ENCODE measurements at places on chromosomes 6 and 20.

DNA sequence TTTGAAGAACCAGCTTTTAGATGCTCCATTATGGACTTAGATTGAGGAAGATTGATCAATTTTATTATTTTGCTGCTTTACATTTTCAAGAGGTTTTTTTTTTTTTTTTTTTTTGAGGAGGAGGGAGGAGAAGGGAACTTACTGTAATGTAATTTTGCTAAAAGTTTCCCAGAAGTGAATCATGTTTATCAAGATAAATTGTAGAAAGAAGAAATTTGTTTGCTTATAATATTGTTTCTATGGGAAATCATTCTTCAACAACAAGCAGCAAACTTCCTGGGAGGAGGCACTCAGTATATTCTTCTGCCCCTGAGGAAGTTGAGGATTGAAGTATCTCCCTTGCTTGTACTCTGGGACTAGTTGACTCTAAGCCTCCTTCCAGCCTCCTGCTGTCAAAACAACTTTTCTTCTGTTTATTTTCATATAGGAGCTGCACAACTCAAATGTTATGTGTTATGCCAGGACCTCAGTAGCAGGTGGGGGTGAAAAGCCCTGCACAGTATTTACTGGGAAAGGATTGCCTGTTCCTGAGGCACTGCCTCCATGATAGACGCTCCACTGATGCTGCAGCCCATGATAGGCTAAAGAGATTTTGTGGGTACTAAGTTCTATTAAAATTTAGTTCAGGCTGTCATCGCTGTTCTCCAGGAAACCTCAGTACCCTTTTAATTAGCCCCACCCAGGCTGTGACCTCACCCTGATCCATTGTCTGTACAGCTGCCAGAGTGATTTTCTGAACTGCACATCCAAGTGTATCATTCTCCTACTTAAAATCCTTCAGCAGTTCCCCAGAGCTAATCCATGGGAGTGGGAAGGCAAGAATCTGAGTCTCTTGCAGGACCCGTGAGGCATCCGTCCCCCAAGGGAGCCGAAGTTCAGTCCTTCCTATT, 51.9 kb downstream of the CARMIL1 start:
- no peak for DNase-seq

DNA sequence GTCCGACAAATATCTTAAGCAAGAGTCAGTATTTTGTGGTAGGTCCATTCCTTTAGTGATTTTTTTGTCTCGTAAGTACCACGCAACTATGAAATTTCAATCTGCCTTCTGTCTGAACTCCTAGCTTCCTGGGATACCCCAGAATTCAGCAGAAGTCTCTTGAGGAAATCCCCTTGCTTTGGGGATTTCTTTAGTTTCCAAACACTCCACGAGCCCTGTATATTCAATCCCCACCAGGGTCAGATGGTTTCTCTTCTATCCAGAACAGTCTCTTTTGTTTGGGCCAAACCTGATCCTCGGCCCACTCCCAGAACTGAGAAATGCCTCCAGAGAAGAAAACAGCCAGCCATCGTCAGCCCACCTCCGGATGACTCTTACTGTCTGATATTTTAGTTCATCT, 113.0 kb downstream of the CHD6 start:
- DNase-seq: no peak

GRCh38 chr6:14454473-14454775, 336.9 kb downstream of the CD83 start:
- DNase-seq: no peak

DNA sequence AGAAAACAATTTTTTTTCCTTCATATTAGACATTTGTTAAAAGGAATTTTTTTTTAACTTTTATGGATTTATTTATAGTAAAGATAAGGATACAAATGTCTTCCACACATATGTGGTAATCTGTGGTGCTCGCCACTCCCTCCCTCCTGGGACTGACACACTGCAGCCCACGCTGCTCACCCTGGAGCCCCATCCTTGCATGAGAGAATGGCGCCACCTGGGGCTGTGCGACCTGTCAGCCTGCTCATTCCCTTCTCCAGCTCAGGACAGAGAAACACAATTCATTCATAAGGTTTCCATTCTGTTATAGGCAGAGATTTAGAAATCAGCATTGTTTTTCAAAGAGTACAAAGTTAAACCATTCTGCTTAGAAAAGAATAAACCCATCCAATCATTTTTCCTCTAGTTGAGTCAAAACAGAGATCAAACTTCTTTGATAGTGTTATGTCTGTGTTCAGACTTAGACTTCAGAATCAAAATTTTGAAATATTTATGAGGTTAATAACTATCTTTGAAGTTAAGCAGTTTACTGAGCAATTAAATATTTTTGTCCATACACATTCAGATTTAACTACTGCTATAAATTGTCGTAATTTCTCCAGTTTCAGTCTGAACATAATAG, 42.8 kb upstream of the DYNLRB1 start:
- DNase-seq: peak; percentile 15

- no peak for DNase-seq
These were observed 22.1 kb upstream of the SLC22A7 start for GRCh38 chr6:43275801-43276576.

DNA sequence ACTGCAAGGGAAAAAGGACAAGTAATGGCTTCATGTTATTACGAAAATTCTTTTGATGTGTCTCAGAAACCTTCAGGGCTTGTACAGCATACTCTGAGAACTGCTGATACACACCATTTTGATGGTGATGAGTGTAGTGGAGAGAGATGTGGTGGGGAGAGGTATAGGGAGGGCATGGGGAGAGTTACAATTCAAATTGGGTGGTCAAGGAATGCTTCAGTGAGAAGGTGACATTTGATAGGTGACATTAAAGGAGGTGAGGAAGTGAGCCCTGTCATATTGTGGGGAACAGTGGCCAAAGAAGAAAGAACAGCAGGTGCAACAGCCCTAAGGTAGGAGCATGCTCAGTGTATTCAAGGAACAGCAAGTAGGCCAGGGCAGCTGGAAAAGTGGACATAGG, 318.9 kb downstream of the CLIC5 start:
- DNase-seq: no peak

- DNase-seq: no peak
These were observed 151.3 kb downstream of the SLC16A10 start for GRCh38 chr6:111238464-111239119.

- no peak for DNase-seq
These were observed 593.4 kb downstream of the EYS start for GRCh38 chr6:65113581-65113980.
